ENCODE measurements at places on chromosomes 6 and 20.

GRCh38 chr6:96704713-96705112, 132.6 kb downstream of the GPR63 start:
- DNase-seq = no peak

DNA sequence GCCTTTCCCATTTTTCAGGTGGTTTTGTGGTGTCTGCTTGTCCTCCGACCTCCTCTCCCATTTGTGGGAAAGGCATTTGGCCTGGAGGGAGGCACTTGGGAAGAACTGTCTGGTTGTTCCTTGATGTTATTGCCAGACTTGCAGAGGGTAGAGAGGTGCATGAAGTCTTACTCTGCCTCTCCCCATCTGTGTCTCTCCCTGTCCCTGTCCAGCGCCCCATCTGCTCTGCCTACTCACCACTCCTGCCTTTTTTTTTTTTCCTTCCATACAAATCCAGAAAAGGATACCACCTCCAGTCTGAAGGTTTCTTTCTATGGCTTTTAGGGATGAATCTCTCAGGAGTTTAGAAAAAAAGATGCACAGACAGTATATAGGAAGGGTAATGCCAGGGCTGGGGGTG, 19.8 kb downstream of the PPARD start:
- no peak for DNase-seq

GRCh38 chr20:37627060-37627766, 66.6 kb upstream of the CTNNBL1 start:
- no peak for DNase-seq

GRCh38 chr20:51042657-51043247, 19.8 kb upstream of the KCNG1 start:
- DNase-seq = no peak

- DNase-seq = no peak
These were observed 14.1 kb downstream of the FKBP1A start for GRCh38 chr20:1378735-1379125.

DNA sequence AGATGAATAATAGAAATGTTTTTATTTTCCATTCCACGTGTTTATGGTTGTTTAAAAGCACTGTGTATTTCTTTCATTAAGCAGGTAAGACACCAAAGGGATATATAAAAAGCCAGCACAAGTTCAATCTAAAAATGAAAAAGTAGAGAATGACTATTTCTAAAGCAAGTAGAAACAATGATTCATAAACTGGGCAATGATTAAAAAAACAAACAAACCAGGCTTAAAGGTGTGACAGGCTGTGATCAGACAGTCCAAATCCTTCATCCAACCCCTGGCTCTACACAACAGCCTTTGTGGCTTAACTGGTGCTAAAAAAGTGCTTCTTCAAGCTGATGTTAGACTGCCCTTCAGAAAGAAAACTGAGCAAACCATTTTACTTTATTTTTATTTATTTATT, 45.7 kb upstream of the TSHZ2 start:
- DNase-seq = no peak

GRCh38 chr6:106890447-106890846, 84.1 kb downstream of the CD24 start:
- DNase-seq = no peak

DNA sequence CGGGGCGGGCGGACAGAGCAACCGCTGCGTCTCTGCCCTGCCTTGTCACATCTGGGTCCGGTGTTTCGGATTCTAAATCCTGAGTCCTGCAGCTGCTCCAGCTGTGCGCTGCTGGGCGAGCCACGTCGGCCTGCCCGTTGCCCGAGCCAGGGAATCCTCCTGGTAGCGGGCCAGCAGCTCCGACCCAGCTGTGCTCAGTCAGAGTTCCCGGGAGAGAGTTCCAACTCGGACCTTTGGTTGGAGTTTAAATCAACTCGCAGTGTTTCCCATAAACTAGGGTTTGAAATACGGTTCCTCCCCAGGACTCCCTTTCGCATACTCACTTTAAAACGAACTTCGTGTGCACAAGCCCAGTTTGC, 315 bp upstream of the PDE10A start:
- no peak for DNase-seq
